ENCODE measurements at places on chromosomes 3 and 15.

DNA sequence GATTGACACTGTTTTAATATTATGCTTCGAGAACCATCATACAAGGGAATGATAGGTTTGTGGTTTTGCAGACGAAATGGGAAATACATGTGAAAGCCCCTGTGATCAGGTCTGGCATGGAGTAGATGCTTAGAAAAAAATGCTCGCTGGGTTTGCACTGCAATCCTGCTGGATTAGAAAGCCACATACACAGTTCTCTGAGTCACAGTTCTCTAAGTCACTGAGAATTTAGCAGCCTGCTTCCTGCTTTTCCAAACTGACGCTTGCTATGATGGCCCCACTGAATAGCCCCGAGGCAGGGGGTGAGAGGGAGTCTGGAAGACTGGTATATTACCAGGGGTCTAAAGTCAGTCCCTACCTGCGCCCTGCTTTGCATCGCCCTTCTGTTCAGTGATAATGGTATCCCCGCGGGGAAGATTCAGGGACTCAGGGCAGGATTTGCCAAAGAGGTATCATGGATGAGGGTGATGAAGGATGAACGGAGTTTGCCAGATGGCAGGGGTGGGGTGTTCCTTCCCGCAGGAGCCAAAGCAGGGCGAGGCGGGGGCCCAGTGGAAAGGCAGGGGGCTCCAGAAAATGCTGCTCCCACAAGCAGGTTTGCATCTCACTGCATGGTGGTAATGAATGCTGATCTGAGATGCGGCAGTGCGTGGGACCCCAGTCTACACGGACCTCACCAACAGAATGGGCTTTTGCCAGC, 82.3 kb downstream of the IQSEC1 start:
- DNase-seq = peak; percentile 73

DNA sequence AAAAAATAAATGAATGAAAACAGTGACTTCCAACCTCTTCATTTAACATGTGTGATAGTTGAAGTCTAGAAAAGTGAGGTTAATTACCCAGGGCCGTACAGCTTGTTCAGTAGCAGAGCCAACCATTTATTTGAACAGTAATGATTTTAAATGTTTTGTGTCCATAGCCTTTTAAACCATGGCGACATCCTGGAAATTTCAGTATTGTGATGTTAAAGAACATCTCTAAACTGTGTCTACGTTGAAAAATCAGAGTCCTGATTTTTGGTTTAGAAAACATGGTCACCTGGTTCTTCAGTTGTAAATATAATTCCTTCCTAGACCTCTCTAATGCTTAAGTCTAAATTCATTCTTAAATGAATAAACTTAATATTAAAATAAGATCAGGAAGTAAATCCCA, 14.2 kb downstream of the LPP start:
- no peak for DNase-seq

DNA sequence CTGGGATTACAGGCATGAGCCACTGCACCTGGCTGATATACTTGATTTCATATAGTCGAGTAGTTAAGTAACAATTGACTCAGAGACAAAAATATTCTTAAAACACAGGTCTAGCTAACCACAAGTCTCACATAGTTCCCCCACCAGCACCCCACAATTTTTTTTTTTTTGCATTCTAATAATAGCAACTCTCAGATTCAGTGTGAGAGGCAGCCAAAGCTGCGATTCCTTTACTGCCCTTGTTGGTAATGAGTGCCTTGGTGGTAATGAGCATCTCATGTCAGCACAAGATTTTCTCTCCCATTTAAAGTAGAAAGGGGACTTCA, 72.5 kb downstream of the WWTR1 start:
- peak; percentile 55 for DNase-seq

- DNase-seq = no peak
These were observed 136.5 kb downstream of the PDE8A start for GRCh38 chr15:85118173-85118572.

GRCh38 chr15:29826908-29827820, 4.9 kb upstream of the TJP1 start:
- no peak for DNase-seq

DNA sequence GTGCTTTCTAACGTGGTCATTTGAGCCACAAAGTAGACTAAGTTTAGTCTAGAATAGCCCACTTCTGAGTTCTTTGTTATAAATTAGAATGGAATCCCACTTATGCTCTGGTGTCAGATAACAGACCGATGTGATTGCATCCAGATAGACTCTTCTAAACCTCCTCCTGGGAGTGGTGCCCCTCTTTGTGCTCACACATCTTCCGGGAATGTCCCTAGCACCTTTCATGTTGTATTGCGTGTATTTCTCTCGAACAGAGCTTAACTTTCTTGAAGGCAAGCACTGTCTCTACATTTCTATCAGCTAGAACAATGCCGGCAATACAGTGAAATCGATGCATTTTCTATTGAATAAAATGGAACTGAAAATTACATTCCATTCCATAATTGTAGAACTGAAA, 23.0 kb downstream of the CP start:
- DNase-seq = peak; percentile 37

Measured in HT1080 (cell line).